ENCODE measurements at places on chromosomes 4 and X.

DNA sequence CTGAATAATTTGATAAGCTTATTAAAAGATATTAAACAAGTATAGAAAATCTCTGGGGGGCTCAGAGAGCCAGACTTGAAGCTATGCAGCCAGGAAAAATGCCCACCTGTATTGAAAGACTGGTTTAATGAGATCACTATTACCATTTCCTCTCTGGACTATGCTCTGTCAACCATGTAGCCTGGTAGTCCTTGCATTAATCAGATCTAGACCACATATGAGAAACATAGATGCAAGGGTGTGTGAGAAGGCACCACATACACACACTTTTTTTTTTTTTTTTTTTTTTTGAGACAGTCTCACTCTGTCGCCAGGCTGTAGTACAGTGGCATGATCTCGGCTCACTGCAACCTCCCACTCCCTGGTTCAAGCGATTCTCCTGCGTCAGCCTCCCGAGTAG is 75.9 kb upstream of the ATP8A1 start:
- no peak for DNase-seq

DNA sequence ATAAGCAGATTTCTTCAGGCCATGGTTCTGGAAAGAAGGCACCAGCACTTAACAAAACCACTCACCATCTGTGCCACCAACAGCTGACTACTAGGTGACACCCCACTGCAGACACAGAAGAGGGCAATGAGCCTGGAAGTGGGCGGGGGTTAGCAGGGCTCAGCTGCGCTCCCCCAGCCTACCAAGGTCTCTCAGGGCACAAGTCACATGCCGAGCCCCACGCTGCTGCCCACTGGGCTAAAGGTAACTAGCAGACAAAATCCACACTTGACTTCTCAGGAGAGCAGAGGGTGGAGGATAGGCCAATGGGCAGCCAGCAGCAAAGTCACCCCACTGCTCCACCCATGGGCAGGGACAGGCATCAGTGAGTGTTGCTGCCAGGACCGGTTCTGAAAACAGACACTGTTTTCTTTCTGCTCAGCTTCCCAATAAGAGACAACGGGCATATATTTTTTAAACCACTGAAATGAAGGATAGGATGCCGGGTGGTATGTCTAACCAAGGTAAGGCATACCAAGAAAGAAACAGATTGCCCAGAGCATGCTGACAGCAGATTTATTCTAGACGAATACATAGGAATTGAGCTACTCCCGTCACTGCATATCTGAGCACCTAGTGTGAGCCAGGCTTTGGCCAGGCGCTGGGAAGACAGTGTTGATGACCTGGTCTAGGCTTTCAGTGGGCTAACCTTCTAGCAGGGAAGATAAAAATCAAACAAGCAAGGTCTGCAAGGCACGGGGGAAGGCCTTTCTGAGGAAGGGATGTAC is 20.1 kb downstream of the ACSL1 start:
- no peak for DNase-seq

GRCh38 chrX:106170318-106170717 is 2.2 kb downstream of the PWWP3B start:
- no peak for DNase-seq

DNA sequence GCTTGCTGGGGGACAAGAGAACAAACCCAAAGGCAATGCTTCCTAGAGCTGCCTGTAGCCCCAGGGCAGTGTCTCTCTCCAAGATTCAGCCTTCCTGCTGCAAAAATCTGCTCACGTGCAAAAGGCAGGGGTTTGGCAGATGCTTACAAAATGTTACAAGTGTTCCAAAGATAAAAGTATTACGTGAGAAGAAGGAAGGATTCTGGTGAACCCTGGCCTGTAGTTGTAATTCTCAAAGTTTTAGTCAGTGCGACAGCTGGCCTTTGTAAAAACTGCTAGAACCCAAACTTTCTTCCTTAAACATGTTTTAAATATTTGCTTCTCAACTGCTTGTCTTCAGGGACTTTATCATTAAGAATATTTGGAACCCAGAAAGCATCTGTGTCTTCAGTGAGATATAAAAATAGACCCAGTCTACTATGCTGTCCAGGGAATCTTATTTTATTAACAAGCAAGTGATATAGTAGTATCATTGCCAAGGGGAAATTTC is 232.3 kb downstream of the FRMPD4 start:
- DNase-seq = no peak

DNA sequence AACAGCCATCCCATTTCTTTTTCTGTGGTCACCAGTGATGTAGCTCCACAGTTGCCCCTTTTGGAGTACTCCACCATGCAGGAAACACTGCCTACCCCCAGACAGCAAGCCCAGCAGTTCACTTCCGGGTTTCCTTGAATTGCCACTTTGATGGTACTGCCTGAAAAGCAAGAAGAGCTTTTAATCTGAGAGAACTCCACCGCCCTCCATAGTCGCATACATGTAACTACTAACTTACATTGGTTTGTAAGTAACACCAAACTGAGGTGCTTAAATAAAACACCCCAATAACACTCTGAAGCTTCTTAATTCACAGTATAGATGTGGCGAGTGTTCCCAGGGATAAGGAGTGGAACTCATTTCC is 53.6 kb upstream of the HPSE start:
- DNase-seq = peak; percentile 15

DNA sequence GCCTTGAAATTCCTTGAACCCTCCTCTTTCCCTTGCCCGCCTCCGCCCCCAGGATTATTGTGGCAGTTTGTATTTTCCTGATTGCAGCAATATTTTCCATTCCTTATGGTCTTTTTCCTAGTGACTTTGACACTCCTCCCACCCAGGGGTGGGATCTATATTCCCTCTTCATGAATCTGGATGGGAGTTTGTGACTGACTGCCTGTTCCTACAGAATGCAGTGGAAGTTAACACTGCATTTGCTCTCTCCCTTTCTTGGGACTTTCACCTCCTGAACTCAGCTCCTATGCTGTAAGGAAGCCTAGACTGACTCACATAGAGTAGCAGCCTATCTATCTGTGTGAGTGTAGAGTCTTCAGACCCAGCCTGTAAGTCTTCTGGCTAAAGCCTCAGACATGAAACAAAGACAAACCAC is 2.2 kb downstream of the FUNDC2 start:
- DNase-seq = no peak

- no peak for DNase-seq
These were observed 126.5 kb downstream of the STIM2 start for GRCh38 chr4:26987191-26987590.

- DNase-seq = no peak
These were observed 557.7 kb upstream of the TENM3 start for GRCh38 chr4:181685461-181685860.

DNA sequence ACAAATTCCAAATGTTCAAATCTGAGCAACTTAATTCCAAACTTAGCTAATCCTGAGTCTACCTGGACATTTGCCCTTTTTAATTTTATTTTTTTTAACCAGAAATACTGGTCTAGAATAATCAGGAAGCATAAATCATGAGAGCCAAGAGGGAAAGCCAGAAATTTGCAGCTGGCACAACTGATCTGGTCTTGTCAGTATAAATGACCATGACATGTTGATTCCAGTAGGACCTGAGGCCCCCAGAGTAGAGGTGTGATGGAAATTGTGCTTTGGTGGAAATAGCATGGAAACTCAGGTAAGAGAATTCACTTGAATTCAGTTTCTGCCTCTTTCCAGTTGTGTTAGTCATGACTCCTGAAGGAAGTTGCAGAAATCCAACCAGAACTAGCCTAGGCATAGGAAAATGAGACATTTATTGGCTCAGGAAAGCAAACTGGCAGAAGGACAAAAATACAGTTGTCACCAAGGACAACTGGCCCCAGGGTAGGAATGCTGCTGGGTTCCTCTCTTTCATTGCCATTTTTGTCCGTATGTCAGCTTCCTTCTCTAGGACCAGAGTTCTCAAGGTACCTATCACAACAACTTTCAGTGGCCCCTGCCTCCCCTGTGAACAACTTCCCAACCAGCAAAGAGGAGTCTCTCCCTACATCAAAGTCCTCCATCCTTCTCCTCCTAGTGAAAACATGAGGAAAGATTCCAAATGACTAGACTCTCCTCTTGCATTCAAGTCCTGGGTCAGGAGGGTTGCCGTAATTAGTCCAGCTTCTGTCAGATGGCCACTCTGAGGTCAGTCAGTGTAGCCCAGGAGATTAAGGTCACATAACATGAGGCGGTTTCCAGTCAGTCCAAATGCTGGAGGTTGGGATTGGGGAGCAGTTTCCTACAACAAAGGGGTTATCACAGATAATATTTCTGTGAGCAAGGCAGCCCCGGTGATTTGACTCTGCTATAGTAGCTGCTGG is 29.3 kb upstream of the MYOZ2 start:
- DNase-seq = no peak

DNA sequence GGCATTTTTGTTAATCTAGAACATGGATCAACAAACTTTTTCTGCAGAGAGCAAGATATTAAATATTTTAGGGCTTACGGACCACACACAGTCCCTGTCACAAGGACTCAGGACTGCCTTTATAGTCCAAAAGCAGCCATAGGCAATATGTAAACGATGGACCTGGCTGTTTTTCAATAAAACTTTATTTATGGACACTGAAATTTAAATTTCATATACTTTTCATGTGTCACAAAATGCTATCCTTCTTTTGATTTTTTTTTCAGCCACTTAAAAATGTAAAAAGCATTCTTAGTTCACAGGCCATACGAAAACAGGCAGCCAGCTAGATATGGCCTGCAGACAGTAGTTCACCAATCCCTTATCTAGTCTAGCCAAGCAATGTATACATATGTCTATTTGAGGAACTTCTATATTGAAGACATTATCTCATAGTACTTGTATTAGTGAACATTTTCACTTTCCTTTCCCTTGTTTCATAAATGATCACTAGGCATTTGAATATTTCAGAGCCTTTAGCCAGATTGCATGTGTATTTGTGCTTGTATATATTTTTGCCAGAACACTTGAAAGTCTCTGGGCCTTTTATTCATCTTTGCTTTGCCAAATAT is 350.9 kb downstream of the RPA4 start:
- DNase-seq = no peak

GRCh38 chr4:162700358-162700757 is 466.3 kb downstream of the NAF1 start:
- no peak for DNase-seq

- DNase-seq = peak; percentile 22
These were observed 68.3 kb downstream of the LARP7 start for GRCh38 chr4:112704991-112705845.

- no peak for DNase-seq
These were observed 549.3 kb downstream of the ARAP2 start for GRCh38 chr4:35695003-35695402.

DNA sequence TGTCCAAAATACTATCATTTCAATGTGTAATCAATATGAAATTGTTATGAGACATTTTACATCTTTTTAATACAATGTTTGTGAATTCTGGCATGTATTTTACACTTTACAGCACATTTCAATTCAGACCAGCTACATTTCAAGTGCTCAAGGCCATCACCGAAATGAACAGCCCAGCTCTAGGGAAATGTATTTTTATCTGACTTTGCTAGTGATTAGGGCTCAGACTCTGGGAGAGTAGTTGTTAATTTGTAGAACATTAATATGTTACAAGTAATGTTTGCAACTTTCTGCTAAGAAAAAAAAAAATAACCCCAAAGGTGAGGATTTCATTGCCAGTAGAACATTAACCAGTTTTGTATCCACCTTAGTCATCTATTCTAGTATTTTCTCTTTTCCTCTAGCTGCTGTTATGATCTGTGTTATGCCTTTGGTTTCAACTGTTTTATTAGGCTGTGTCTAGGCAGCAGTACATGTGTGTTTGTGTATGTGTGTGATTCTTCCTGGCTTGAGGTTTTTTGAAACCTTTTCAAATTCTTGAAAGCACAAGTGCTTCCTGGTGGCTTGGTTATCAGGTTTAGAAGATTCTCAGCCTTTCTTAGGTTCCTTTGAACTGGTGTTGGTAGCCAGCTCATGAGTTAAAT is 125.9 kb downstream of the NSUN7 start:
- no peak for DNase-seq

DNA sequence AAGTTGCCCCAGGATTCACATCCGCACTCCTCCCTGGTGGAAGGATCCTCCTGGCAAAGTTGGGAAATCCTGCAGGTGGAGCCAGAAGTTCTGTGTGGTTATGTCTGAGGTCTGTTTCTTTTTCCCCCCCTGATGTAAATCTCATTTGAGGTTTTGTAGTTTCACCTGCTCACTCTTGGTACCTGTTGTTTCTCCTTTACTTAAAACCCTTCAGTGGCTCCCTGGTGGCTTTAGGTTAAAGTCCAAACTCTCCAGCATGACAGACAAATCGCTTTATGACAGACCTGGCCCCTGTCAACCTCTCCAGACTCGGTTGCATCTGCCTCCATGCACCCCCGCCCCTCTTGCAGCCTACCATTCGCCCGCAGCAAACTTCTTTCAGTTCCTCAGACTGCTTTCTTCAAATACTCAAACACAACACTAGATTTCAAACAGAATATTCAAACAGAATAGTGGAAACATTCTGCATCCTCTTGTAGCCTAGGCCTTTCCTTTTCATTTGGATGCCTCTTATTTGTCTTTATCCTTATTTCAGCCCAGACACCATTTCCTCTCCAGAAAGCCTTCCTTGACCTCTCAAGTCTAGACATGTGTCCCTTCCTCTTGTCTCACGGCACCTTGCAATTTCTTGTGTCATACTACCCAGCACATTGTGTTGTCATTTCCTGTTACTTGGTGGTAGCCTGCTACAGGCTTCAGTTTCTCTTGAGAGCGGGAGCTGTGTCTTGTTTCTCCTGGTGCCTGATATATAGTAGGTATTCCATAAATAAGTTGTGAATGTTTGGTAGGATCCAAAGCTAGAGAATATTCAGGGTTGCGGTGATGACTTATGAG is 24.8 kb downstream of the IL13RA1 start:
- DNase-seq = no peak

DNA sequence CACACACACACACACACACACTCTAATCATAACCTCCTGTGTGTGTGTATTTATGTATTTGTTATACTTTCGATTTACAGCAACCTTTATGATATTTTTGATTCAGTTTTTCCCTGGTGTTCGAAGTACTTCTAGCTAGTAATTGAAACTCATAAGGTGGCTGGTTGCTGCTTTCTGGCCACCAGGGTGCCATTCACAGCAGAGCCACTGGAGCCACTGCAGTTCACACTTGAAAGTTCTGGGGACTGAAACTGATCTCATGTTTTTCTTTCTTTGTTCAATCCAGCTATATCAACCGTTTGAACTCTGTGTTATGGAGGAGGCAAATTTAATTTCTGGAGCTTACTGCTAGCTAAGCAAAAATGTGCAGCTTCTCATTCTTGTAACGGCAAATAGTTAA is 419.4 kb downstream of the ADGRL3 start:
- no peak for DNase-seq

Data from activated CD4-positive, alpha-beta T cell treated with anti-CD3 and anti-CD28 coated beads, Interleukin-2, amount 50 U/mL, for 48 hours (primary cell).